ENCODE measurements at places on chromosomes 12 and 14. TPM values are rescaled to one million over a fixed set of nuclear protein-coding genes. Genes with fewer than 3 reads are reported as not detected.

Gene SLC25A21
- total RNA-seq = not detected

Gene TSPAN19
- total RNA-seq = not detected

Gene SAMD15
- 0.21 TPM for total RNA-seq

Gene GZMB
- 54.7 TPM for total RNA-seq

Gene B3GNT4
- 0.10 TPM for total RNA-seq

Gene GAPDH
- total RNA-seq = 2,093 TPM

Gene CLEC4A
- 31.3 TPM for total RNA-seq

Gene NUAK1
- total RNA-seq = 0.52 TPM

Gene GPR135
- 0.63 TPM for total RNA-seq

Gene SERPINA6
- not detected for total RNA-seq

Gene HCAR2
- total RNA-seq = 15.4 TPM

Gene LRFN5
- not detected for total RNA-seq

Gene SLIRP
- 22.0 TPM for total RNA-seq

Gene KRT71
- not detected for total RNA-seq

Gene MYF5
- total RNA-seq = not detected

Gene PRIMA1
- total RNA-seq = not detected

Gene NKX2-1
- total RNA-seq = not detected

Gene RGS6
- total RNA-seq = 2.5 TPM

Gene ARMH4
- 0.21 TPM for total RNA-seq

Gene PTCSC3
- total RNA-seq = not detected

Gene RDH16
- total RNA-seq = 0.42 TPM

Gene GCH1
- total RNA-seq = 43.8 TPM

Gene FOXG1
- total RNA-seq = not detected

Gene BATF
- 7.7 TPM for total RNA-seq

Gene VRTN
- not detected for total RNA-seq

Gene SLC41A2
- 4.9 TPM for total RNA-seq

Gene AMIGO2
- 7.2 TPM for total RNA-seq

Gene CDKN1B
- 268 TPM for total RNA-seq

Gene KRT73
- 21.4 TPM for total RNA-seq

Gene NOVA1
- total RNA-seq = not detected

Gene KRT79
- total RNA-seq = not detected

Gene NEUROD4
- total RNA-seq = not detected

Gene ARHGEF25
- 0.31 TPM for total RNA-seq

Gene CFAP251
- 0.21 TPM for total RNA-seq

Gene RARG
- 6.6 TPM for total RNA-seq

Gene SAMD4A
- 2.0 TPM for total RNA-seq

Gene CBLN3
- total RNA-seq = 0.84 TPM

Gene LPAR5
- total RNA-seq = 4.1 TPM

Gene CPNE6
- total RNA-seq = not detected

Gene SLC39A5
- total RNA-seq = not detected

Gene SUOX
- 2.4 TPM for total RNA-seq

Gene PITPNM2
- total RNA-seq = 11.8 TPM

Gene ANKRD33
- total RNA-seq = 0.10 TPM

Gene LRRIQ1
- 0.52 TPM for total RNA-seq

Gene LALBA
- not detected for total RNA-seq
